ENCODE measurements at places on chromosomes 5 and 9.

GRCh38 chr5:54477941-54478478 is 22.5 kb downstream of the HSPB3 start:
- DNase-seq = no peak

GRCh38 chr5:38695021-38695958 is 138.8 kb upstream of the LIFR start:
- no peak for DNase-seq

DNA sequence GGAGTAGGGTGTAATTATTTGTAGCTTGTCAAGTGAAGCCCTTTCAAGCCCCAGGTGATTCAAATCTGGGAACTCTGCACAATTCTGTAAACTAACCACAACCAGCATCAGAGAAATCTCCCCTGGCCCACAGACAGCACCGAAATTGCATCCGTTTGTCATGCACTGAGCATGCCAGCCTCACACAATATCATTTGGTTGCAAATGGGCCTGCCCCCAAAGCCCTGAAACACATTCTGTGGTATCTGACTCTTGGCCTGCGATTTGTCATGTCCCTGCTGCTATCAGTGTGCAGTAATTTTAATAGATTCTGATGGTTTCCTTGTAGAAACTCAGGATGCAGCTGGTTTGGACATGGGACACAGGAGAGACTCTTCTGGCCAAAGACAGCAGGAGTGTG is 35.3 kb downstream of the SNX24 start:
- no peak for DNase-seq

DNA sequence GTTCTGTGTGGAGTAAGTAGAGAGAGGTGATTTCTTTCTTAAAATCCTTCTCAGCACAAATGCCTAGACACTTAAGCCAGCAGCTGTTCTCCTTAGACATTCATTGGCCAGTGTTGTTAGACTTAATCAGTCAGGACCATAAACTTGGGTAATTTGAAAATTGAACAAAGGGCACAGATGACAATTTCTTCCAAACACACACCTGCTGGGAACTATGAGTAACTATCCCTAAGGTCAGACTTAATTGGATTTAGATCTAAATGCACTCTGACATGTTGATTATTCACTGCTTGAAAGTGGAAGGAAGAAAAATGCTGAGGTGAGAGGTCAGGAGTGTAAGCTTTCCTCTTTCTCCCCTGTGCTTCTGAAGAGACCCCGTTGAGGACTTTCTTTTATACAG is 1083.7 kb upstream of the DMAC1 start:
- no peak for DNase-seq

DNA sequence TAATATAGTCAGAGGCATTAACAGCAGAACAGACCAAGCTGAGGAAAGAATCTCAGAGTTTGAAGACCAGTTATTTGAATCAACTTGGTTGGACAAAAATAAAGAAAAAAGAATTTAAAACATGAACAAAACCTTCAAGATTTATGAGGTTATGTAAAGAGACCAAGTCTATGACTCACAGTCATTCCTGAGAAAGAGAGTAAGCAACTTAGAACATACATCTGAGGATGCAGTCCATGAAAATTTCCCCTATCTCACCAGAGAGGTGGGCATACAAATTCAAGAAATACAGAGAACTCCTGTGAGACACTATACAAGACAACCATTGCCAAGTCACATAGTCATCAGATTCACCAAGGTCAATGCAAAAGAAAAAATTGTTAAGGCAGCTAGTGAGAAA is 17.4 kb upstream of the C9orf72 start:
- no peak for DNase-seq

- no peak for DNase-seq
Measured at GRCh38 chr5:5420251-5420650, 2.2 kb upstream of the ICE1 start.

DNA sequence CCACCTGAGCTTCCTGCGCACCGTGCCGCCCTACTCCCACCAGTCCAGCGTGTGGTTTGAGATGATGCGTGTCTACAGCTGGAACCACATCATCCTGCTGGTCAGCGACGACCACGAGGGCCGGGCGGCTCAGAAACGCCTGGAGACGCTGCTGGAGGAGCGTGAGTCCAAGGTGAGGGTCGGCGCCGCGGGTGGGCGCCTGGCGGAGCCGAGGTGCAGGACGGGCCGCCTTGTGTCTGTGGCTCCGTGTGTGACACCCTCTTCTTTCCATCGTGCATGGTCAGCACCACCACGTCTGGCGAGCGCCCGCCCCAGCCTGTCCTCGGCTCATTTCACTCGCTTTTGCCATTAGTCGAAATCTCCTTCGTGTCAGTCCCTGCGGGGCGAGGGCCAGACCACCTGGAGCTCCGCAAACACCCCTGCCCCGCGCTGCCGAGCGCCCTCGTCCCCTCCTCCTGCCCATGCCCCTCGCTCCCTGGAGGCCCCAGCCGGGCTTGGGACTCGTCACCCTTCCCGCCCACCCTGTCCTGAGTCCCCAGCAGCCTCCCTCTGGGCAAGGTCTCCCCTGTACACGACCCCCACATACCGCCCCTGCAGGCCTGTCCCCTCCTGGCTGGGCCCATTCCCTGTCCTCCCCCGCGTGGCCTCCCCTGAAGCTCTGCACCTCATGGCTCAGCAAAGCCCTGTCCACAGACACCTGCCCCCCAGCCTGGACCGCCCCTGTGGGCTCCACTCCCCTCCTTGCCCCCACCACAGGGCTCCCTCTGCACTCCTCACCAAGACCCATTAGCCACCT is 7.0 kb downstream of the GRIN1 start:
- DNase-seq = no peak

- no peak for DNase-seq
Measured at GRCh38 chr5:76495870-76496269, 92.8 kb downstream of the IQGAP2 start.

GRCh38 chr9:125759764-125760129 is 12.6 kb downstream of the PBX3 start:
- DNase-seq = no peak
